ENCODE measurements at places on chromosomes 12 and 14.

GRCh38 chr14:23514644-23514957, 37.0 kb downstream of the ZFHX2 start:
- DNase-seq = no peak

DNA sequence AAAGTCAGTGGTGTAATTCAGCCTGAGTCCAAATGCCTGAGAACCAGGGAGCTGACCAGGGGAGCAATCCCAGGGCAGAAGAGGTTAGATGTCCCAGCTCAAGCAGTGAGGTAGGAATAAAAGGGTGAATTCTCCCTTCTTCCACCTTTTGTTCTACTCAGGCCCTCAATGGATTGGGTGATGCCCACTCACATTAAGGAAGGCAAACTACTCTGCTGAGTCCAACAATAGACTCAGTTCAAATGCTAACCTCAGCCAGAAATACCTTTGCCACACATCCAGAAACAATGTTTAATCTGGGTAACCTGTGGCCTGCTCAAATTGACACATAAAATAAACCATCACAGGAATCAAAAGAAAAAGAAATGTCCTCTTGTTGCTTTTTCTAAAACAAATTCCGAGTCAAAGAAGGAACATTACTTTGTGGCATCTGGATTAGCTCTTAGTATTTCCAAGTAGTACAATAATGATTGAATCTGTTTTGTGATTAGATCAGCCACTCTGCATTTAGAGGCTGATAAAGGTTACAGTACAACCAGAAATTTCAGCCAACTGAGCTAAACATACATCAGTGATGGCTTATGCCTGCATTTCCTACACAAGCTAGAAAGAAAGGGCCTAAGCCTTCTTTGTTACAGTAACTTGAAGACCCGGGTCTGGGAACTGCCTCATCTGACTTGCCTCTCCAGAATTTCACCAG, 43.6 kb upstream of the TRIM9 start:
- DNase-seq = no peak

DNA sequence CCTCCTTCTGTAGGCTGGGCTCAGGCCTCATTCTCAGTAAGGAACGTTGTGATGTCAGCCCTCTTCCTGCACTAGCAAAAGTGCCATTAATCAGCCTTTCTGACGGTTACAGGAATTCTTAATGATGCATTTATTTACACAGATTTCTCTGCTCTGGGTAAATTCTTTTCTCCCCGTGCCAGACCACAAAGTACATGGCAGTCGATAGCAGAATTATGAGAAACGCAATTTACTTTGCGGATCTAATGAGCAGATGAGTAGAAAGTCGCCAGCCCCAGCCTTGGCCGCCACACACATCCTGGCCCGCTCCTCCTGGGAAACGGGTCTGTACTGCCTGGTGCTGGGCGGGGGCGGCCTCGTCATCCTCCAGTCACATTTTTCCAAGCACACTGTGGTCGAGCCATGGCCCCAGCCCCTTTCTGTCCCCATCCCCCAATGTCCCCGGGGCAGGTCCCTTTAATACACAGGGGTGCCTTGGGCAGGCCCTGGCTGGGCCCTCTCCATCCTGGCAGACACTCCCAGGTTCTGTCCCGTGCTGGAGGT, 25.9 kb downstream of the NOC4L start:
- no peak for DNase-seq

GRCh38 chr14:73935666-73936065, 14.2 kb downstream of the FAM161B start:
- no peak for DNase-seq

All from bone marrow (tissue), 2 donors.